ENCODE measurements at places on chromosomes 1 and 21.

- no peak for DNase-seq
Observed at GRCh38 chr1:27496604-27497155, 6.7 kb upstream of the WASF2 start.

DNA sequence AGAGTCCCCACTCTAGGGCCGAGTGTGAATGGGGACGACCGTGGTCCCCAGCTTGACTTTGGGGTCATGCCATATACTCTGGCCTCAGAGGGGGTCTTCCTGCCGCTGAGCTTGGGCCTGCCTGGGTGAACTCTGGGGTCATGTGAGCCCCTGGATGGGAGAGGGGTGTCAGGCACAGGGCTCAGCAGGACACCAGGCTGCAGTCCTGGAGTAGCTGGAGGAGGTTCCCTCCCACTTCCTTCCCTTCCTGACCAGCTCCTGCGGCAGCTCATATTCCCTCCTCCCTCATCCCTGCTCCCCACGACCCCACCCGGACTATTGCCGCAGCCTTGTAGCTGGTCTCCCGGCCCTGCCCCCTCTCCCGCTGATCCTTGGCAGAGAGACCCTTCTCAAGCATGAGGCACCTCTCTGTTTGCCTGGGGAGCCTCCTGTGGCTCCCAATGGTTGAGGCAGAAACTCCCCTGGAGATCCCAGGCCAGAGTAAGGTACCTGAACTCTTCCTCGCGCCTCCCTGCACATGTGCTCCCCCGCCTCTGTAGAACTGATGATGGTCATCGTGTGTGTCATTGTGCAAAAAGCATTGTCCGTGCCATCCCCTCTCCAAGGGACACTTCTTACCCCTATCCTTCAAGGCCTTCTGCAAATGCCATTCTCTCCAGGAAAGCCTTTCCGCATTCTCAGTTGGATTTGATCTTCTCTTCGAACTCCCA lies 1.8 kb downstream of the TNFRSF1B start:
- DNase-seq: no peak

- no peak for DNase-seq
Observed at GRCh38 chr1:84693005-84693404, 2.7 kb upstream of the SSX2IP start.

DNA sequence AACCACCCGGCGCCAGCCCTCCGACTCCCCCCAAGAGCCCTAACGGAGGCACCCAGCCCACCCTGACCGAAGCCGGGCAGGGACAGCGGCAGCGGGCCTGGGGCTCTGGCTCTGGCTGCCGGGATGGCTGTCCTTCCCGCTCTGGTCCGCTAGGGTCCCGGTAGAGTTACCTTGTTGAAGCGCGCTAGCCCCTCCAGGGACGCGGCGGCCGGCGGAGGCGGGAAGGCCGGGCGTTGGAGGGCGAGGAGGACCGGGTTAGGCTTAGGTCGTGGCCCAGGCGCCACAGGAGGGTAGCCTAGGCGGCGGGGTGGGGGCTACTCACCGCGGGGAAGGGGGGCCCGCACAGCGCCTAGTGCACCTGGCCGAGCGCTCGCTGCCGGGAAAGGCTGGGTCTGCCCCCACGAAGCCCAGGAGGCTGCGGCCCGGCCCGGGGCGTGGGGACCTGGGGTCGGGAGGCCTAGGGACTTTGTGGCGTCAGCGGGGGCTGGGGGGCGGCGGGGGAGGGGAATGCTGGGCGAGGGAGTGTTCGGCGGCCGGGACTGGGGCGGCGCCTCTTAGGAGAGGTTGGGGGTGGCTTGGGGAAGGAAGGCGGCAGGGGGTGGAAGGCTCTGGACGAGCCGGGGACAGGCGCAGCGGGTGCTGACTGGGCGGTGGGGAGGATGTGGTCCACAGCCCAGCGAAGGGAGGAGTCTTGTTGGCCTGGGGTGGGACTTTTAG lies at the start of gene TRIM17:
Gene TRIM17 (minus strand): TSS at position 645 of the 717 bp plus-strand sequence. CDS start 1,789 bp downstream, outside the sequence.
- DNase-seq: no peak

Data from COLO829 (cell line).